Smooth muscle cell of the umbilical artery (primary cell): ENCODE measurements at places on chromosomes 11 and 22. TPM values are rescaled to one million over a fixed set of nuclear protein-coding genes. Genes with fewer than 3 reads are reported as not detected.

Gene IRAG1
- 3.0 and 8.6 TPM in 2 replicates for total RNA-seq

Gene FOLR1
- not detected in 2 replicates for total RNA-seq

Gene DEUP1
- not detected in 2 replicates for total RNA-seq

Gene SEC14L6
- total RNA-seq: 0.23 and 0.59 TPM in 2 replicates

Gene OR8D4
- not detected in 2 replicates for total RNA-seq

Gene DMC1
- 1.5 and 2.4 TPM in 2 replicates for total RNA-seq

Gene CASP5
- total RNA-seq: not detected in 2 replicates

Gene OR51B5
- 0.09 and 0.30 TPM in 2 replicates for total RNA-seq

Gene BRSK2
- 0.65 and 0.89 TPM in 2 replicates for total RNA-seq

Gene CCDC87
- 0.32 and 0.89 TPM in 2 replicates for total RNA-seq

Gene CARNS1
- 0.30 and 0.51 TPM in 2 replicates for total RNA-seq

Gene APOL5
- total RNA-seq: not detected in 2 replicates

Gene SUSD2
- 0.28 and 0.89 TPM in 2 replicates for total RNA-seq

Gene HEPHL1
- total RNA-seq: under 0.01 and 0.09 TPM in 2 replicates

Gene OR56A1
- under 0.01 TPM in 1 of 2 replicates, not detected in the other for total RNA-seq

Gene PSMA1
- total RNA-seq: 151 and 153 TPM in 2 replicates

Gene TRIM6
- total RNA-seq: 4.8 and 8.7 TPM in 2 replicates

Gene MMP1
- 47.9 and 122 TPM in 2 replicates for total RNA-seq
